Endodermal cell (in vitro differentiated cells): ENCODE measurements at places on chromosomes 13 and 19.

GRCh38 chr13:51771418-51772104 is 32.4 kb downstream of the DHRS12 start:
- peak; percentile 52 for DNase-seq

- no peak for DNase-seq
Measured at GRCh38 chr13:40598569-40598968, 67.9 kb downstream of the FOXO1 start.

- DNase-seq: no peak
Measured at GRCh38 chr13:48112896-48113755, 18.2 kb upstream of the MED4 start.

- no peak for DNase-seq
Measured at GRCh38 chr19:41883463-41883820, 458 bp downstream of the ARHGEF1 start.

DNA sequence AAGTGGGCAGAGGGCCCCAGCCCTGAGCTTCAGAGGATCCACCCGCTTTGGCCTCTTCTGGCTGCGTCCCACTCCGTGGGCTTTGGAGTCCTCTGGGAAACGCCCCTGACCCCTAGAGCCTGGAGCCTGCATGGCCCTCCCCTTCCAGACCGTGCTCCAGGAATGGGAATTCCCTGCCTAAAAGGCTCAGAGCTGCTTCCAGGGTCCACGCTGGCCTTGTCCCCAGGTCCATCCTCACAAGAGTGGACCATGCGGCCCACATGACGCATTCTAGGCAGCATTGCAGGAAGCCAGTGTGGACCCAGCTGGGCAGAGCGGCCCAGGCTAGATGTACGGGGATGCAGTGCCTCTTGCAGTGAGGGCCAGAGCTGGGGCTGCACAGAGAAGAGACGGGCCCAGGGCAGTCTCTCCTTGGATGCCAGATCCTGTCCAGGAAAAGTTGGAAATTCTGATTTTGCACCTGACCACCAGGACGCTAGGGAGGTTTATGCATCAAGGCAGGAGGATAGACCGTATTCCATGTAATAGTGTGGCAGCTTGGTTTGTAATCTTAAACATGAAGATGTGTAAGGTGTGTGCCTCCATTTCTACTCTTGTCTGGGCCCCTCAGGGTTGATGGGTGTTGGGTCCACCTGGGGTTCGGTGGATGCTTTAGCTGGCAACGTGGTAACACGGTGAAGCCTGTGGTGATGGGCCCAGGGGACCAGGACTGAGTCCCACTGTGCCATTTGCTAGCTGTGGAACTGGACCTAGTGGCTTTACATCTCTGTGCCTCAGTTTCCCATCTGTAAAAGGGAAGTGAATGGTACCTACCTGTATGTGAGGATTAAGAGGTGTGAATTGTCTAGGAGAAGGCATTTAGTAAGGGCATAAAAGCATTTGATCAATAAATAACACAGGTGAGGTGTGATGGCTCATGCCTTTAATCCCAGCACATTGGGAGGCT is 14.8 kb upstream of the FXYD3 start:
- no peak for DNase-seq

DNA sequence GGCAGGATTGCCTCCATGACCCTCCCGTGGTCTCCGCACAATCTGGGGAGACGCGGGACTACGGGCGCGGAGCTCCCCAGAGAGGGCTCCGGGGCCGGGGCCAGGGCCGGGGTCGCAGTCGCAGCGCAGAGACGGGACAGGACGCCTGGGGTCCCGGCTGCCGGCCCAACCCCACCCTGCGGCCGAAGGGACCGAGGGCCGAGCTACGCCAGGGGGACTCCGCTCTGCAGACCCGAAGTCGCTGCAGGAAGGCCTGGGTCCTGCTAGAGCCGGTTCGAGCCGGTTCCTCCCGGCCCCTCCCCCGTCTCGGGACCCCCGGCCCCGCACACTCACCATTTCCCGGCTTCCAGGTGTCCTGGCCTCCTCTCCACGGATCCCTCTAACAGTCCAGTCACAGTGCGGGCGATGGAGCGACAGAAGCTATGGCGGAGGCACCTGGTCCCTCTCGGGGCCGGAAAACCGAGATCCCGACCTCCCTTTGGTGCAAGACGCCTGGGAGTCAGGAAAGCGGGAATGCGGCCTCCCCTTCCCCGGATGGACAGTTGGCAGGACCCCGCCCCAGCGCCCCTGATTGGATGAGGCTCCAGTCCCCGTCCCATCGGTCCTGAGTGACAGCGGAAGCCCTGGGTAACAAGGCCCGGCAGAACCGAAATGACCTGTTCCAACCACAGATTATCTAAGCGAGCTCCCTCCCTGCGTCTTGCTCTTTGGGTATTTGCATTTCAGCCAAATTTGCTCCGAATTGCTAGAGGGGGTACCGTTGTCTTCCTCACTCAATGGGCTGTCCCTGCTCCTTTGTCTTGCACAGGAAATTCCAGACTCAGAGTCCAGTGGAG is at the start of gene ZNF625:
Gene ZNF625 (minus strand): TSS at position 512 of the 836 bp plus-strand sequence. CDS start 176 bp downstream, at position 336.
- DNase-seq: peak; percentile 99

DNA sequence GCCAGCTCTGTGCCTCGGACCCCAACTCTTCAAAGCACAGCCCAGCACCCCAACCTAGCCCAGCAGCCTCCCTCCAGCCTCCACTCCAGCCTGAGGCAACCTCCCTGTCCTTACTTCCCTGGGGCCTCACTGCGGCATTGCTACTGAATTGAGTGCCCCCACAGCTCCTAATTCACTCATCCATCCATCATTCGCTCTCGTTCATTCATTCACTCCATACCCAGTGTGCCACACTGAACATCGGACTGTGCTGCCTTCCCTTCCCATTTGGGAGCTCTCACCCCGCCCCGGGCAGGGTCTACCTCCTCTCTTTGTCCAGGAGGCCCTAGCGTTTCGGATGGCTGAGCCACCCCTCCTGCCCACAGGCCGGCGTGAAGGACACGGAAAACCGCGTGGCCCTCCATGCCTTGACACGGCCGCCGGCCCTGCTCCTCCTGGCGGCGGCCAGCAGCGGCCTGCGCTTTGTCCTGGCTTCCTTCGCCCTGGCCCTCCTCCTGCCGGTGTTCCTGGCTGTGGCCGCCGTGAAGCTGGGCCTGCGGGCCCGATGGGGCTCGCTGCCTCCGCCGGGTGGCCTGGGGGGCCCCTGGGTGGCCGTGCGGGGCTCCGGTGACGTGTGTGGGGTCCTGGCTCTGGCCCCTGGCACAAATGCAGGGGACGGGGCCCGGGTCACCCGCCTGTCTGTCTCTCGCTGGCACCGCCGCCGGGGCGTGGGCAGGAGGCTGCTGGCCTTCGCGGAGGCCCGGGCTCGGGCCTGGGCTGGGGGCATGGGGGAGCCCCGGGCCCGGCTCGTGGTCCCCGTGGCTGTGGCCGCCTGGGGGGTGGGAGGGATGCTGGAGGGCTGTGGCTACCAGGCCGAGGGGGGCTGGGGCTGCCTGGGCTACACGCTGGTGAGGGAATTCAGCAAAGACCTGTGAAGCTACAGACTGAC is 1.3 kb downstream of the NAT14 start:
- DNase-seq: peak; percentile 74

DNA sequence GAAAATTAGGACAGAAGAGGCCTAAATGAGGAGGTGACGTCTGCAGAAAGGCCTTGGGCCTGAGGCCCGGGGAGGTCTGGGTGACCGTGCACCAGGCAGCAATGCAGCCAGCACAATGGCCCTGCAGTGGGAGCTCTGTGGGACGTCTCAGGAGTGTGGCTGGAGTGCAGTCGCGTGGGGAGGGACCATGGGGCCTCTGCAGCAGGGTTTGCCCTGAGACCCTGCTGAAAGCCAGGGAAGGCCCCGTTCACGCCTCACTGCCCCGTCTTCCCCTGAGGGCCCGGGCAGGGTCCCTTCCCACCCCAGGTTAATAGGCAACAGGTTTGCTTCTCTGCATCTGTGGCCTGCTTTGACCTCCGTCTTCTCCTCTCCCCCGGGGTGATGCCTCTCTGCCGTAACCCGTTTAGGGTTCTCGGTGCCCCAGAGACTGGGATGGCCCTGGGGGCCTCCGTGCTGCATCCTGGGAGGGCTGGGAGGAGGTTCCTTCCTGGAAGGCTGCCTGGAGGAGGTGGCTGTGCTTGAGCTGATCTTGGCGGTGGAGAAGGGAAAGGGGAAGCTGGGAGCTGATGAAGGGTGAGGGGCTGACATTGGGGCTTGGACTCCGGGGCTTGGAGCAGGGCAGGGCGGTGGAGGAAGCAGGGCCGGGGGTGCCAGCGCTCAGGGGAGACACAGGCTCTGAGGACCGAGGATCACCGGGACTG is 9.7 kb downstream of the PALM start:
- no peak for DNase-seq

GRCh38 chr19:16191216-16191908 is 6.2 kb downstream of the FAM32A start:
- DNase-seq: peak; percentile 54

DNA sequence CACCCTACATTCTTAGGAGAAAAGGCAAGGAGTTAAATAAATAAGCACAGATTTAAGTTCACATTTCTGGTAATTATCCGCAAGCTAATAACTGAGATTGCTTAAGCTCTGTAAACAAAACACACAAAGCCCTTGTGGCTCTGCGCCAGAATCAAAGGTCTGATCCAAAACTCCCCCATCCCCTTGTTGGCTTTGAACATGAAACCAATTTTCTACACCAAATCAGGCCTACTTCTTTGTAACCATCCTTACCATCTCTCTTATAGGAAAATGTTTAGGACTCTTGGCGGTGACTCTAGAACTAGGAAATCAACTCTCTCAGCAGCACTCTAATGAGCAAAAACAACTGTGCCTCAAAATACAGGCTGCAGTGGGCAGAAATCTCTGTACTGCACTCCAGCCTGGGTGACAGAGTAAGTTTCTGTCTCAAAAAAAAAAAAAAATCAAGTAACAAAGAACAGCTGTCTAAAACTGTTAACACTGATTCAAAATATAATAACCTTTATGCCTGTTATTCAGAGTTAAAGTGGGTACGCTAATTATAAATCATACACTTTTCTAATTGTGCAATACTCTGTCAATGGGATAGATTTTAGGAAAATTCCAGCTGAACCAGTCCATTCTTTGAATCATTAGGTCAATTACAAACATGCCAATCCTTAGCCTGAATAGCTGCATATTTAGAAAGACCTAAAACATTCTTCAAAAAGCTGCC is 25.8 kb downstream of the ABCC4 start:
- DNase-seq: no peak

- DNase-seq: no peak
Measured at GRCh38 chr13:46595136-46595884, 42.3 kb downstream of the LRCH1 start.

GRCh38 chr13:30907121-30907861 is 1.2 kb downstream of the MEDAG start:
- no peak for DNase-seq
